Activated CD4-positive, alpha-beta T cell treated with anti-CD3 and anti-CD28 coated beads, Interleukin-2, Interleukin-6, amounts not matched to agents 100 ng/mL and 50 ng/mL, durations not matched to agents 16 hours and 8 hours (primary cell): ENCODE measurements at places on chromosomes 4 and X.

- no peak for DNase-seq
Measured at GRCh38 chr4:119623025-119623424, 5.6 kb downstream of the PDE5A start.

DNA sequence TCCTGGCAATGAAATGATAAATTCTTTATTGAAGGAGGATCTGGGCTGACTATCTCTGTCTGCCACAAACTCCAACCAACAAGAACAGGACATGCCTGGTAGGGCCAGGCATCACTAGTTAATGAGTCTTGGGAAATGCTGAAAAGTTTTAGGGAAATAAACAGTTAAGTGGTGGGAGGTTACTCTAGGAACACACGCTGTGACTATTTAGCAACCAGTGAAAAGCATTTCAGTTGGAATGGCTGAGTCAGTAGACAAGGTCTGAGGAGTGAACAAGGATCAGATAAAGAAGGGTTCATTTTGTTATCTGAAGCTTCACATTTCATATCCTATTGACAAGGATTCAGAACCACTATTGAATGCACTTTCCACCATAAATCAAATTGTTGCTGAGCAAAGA, 394.9 kb upstream of the BOD1L1 start:
- DNase-seq, result no peak

DNA sequence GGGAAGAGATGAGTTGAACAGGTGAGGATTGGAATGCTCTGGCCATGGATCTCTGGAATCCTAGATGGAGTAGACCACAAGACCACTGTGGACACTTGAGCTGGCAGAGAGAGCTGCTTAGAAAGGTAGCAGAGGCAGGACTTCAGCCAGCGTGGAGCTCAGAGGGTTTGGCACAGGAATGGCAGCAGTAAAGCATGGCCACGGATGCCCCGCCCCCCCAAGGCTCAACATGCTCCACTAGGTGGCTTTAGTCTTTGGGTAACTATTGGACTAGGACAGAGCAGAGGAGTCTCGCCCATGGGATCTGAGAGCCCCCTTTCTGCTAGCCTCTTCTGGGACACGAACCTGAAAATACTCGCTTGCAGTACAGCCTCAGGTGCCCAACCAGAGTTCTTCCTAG, 150.1 kb upstream of the NEIL3 start:
- DNase-seq, result no peak

DNA sequence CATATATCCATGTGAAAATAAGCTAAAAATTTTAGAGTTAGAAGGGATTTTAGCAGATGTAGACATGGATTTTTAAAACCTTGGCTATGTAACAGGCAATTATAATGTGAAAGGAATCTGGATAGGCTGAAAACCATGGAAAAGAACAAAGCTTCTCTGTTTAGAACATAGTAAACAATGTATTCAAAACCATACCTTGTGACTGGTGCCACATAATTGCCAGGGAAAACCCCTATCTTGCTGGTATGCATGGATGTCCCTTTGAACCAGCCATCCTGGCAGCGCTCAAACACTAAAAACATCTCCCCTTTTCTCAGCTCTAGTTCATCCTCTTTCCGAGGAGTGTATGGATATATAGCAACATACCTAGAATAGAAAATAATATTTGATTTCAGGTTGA, 110.6 kb upstream of the CBR4 start:
- DNase-seq, result no peak

GRCh38 chr4:94302191-94302590, 40.4 kb downstream of the HPGDS start:
- DNase-seq, result no peak

DNA sequence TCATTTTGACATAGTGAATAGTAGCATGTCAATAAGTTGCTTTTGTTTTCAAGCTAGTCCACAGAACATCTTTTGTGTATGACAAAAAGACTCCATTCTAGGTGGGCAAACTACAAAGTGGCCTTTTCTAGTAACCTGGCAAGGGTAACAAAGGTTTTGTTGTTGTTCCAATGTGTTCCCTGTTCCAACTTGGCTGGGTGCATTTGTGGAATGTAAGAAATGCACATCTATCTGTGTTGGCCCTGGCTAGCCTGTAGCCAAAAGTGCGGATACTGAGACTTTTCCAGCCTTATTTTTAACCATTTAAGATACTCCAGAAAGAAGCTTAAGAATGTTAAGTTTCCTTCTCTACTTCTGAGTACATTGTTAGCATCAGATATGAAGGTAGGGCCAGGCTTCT, 118.7 kb upstream of the CHRDL1 start:
- DNase-seq, result no peak

GRCh38 chrX:78105944-78106650, 2.0 kb downstream of the PGK1 start:
- DNase-seq, result peak; percentile 49

- DNase-seq, result no peak
Measured at GRCh38 chr4:47251348-47252135, 212.0 kb downstream of the COMMD8 start.

GRCh38 chr4:20676501-20677197, 23.6 kb upstream of the PACRGL start:
- no peak for DNase-seq

GRCh38 chrX:155632431-155633100, 19.8 kb upstream of the TMLHE start:
- peak; percentile 20 for DNase-seq

- no peak for DNase-seq
Measured at GRCh38 chr4:95087657-95088455, 330.1 kb downstream of the BMPR1B start.

DNA sequence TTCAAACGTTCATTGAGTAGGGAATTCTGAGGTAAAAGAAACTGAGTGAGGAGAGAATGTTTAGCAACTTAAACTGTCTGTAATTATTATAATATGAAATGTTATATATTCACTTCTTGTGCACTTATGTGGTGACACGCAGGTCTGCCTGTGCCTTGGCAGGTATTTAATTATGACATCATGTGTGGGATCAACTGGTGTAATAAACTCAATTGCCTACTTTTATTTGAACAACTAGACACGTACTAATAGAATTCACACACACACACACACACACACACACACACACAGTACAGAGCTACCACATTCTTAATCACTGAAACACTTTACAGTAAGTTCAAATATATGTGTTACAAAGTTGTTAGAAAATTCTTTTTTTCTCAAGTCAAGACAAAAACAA, 20.7 kb upstream of the SLC25A31 start:
- no peak for DNase-seq

GRCh38 chrX:125398959-125399440, 79.3 kb downstream of the TEX13C start:
- DNase-seq, result no peak

DNA sequence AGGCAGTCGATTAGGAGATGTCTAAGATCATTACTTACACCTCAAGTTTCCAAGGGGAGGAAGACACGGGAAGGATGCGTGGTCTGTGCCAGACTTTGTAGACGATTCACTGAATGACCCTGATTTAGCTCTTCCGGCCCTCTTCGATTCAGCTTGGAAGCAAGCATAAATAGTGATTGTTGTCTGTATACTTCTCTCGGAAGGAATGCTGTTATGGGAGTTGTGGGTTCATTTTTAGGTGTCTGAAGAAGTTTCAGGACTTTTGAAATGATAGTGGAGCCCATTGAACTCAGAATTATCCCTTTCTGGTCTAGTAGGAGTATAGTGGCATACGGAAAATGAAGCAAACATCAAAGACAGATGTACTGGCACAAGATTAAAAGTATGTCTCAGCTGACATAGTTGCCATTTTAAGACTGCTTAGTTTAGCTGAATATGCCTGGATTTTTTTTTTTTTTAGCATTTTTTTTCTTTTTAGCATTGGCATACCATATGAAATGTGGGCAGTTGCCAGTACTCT, 1.0 kb upstream of the ANKRD17 start:
- peak; percentile 2 for DNase-seq

DNA sequence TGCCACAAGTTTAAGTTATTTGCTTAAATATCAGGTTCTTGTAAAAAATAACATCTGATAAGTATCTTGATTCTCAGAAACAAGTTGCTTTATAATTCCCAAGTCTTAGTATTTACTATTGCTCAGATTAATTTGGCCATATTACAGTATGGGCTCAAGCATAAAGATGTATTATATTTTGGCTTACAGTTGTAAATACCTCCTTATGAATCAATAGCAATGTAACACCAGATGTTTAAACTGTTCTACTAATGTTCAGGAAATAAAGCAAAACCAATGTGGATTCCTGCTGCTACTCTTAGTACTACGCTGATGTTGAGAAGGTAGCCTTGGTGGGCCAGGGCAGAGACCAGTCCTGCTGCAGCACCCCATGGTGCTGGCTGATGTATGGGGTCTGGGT, 102.7 kb downstream of the MGST2 start:
- no peak for DNase-seq

DNA sequence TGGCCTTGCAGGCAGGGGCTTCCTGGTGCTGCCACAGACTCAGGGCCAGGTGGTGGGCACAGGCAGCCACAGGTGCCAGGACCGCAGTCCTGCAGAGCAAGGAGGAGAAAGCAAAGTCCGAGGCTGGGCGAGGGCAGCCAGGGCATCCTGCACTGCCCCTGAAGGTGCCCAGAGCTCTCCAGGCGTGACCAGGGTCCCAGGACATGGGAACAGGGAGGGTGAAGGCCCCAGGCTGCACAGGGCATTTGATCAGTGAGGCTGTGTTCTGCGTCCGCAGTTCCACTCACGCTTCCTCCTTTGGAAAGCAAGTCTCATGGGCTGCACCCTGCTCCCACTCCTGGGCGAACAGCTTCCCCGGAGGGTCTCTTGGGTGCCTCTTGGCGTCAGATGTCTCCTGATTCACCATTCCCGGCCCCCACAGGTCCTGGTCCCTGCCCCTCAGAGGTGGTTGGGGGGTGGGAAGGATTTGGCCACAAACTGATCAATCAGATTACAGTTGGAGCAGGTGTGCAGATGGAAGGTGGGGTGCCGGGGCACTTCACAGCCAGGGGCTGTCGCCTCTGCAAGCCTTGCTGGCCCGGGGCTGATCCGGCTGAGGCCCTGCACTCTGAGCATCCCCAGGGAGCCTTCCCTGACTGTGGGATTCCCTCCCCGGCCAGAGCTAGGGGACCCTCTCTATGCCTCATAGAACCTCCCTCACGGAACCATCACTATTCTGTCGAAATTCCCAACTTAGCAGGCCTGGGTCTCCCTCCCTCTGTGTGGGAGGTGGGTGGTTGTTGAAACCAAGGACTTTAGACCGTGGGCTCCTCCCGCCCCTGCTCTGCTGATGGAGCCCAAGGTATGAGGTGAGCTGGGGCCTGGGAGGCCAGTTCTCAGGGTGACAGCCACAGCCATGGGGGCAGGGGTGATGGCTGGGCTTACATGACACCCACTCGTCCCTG, 3.3 kb downstream of the SH3TC1 start:
- DNase-seq, result no peak

GRCh38 chrX:71111141-71111843, at the start of gene IL2RG:
IL2RG (minus strand) TSS chrX:71111577; CDS start chrX:71111539, 38 bp downstream.
- DNase-seq, result peak; percentile 93

GRCh38 chr4:113826421-113826820, 64.9 kb upstream of the CAMK2D start:
- DNase-seq, result no peak

- no peak for DNase-seq
Measured at GRCh38 chrX:38975368-38975942, 174.2 kb downstream of the MID1IP1 start.

- DNase-seq, result no peak
Measured at GRCh38 chr4:12036450-12036849, 607.8 kb upstream of the HS3ST1 start.

- no peak for DNase-seq
Measured at GRCh38 chr4:28744066-28744465, 1883.4 kb downstream of the STIM2 start.

DNA sequence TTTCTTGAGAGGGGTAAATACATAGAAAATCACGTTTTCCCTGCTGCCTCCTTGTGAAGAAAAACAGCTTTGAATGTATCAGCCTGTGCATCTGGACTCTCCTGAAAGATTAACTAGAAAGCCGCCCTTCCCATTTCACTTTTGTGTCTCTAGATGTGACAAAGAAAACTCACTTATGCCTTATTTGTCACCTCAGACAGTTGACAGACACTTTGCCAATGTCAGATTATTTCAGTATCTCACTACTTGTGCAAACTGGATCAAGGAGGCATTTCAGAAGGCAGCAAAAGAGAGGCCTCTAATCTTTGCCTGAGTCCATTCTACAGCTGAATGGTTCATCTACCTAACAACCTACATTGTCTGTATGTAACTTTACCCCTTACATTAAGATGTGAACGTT, 754.9 kb downstream of the RPA4 start:
- DNase-seq, result no peak

DNA sequence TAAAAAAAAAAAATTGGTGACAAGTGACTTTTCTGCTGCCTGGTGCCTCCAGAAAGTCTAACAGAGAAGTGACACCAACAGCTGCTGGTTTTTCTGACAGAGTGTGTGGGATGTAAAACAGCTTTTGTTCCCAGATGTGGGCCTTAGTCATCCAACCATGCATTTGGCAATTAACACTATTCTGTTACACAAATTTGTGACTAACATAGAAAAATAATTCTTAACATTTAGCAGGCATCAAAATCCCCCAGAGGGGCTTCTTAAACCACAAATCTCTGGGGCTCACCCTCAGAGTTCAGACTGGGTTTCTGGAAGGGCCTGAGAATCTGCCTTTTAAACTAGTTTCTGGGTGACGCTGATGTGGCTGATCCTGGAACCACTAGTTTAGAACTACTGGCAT, 100.5 kb upstream of the PCDH7 start:
- DNase-seq, result no peak

DNA sequence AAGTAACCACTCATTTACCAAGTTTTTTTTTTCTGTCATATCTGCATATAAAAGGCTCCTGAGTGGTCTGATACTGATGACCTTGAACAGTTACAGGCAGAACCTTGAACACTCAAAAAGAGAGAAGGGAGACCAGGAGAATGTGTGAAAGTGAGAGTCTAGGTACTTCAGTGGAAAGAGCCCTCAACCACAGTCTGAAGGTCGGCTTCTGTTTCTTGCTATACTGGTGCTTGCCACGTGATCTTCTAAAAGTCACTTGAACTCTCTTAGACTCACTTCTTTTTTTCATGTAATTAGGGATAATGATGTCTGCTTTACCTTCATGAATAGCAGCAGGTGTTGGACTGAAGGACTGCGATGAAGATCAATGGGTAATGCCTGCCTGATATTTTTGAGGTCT, 22.8 kb downstream of the GABRB1 start:
- DNase-seq, result no peak

- no peak for DNase-seq
Measured at GRCh38 chr4:1983846-1984405, 24.8 kb downstream of the NELFA start.

GRCh38 chr4:4625488-4625887, 83.6 kb upstream of the STX18 start:
- DNase-seq, result no peak

DNA sequence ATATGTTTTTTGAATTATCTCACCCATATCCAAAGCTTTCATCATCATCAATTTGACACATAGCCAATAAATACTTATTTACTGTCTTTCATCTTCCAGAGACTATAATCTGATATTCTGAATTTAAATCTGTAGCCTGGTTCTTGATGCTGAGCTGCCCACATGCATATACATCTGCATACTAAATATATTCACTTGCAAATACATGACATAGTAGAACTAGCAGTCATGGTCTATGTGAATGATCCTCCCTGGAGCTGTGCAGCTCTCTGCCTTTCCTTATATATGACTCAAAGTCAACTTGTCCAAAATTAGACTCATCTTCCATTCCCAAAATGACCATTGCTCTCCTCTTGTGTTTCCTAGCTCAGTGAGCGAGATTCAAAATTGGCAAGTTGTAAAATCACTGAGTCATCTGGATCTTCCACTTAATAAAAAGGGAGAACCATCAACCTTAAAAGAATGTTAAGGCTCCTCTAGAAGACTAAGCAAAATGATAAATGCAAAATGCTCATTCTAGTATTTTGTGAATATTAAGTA, 448.2 kb downstream of the PPARGC1A start:
- no peak for DNase-seq
